ENCODE measurements at places on chromosomes 2 and 18. TPM values are rescaled to one million over a fixed set of nuclear protein-coding genes. Genes with fewer than 3 reads are reported as not detected.

The UCN gene
- total RNA-seq, result 0.65 TPM

The TMEM247 gene
- total RNA-seq, result not detected

The PARD6G gene
- 3.7 TPM for total RNA-seq

The IL1B gene
- 0.49 TPM for total RNA-seq

The PAPOLG gene
- total RNA-seq, result 6.2 TPM

The HOXD12 gene
- total RNA-seq, result not detected

The LOXL3 gene
- total RNA-seq, result 14.8 TPM

The FBLN7 gene
- total RNA-seq, result 0.49 TPM

The SEPTIN10 gene
- 34.1 TPM for total RNA-seq

The MC5R gene
- not detected for total RNA-seq

Data from mesangial cell (primary cell).